ENCODE measurements at places on chromosomes 3 and 15.

GRCh38 chr15:70054884-70055387 is 42.8 kb downstream of the TLE3 start:
- DNase-seq: no peak

DNA sequence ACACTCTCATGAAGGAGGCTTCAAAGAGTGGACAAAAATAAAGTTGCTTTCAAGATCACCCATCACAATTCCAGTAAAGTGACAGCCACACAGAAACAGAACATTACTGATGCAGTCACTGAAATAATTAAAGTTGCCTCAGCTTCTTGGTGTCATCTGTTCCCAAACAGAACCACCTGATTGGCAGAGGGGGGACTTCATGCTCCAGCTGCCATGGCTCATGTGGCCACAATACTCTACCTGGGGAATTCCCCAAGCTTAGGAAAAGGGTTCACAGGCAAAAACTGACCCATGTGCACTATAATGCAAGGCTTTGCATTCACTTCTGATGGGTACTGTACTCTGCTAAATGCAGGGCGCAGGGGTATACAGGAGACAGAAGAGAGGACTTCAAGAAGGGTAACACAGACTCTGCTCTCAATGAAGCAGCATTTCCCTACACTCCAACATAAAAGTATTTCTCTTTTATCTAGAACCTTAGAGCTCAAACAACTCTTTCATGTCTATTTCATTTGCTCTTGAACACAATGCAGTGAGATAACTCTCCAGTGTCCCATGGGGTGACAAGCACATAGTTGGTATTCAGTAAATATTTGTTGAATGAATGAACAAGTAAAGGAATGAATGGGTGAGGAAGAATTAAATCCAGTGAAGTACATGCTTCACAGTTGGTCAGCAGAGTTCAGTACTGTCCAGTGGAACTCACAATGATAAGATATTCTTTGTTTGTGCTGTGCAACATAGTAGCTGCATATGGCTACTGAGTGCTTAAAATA is 8.6 kb upstream of the CTNNB1 start:
- DNase-seq: no peak

- DNase-seq: no peak
Observed at GRCh38 chr15:58554758-58555157, 123.0 kb downstream of the LIPC start.

DNA sequence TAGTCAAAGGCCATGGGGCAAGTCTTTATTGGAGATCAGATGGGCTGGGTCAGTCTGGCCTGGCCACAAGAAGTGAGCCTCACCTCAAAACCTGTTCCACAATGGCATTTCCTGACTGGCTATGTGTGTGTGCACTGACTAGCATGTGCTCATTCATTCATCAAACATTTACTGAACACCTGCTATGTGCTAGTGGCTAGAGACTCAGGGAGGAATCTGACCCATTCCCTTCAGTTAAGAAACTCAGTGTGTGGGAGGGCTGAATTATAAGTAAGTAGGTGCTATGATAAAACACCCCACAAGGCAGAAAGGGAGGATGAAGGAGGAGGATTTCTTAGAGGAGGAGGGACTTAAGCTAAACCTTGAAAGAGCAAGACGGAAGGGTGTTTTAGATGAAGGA is 5.4 kb upstream of the CGNL1 start:
- no peak for DNase-seq

GRCh38 chr3:63355809-63356208 is 77.7 kb downstream of the SYNPR start:
- DNase-seq: no peak

- DNase-seq: no peak
Observed at GRCh38 chr3:792630-793029, 300.2 kb upstream of the CNTN6 start.

DNA sequence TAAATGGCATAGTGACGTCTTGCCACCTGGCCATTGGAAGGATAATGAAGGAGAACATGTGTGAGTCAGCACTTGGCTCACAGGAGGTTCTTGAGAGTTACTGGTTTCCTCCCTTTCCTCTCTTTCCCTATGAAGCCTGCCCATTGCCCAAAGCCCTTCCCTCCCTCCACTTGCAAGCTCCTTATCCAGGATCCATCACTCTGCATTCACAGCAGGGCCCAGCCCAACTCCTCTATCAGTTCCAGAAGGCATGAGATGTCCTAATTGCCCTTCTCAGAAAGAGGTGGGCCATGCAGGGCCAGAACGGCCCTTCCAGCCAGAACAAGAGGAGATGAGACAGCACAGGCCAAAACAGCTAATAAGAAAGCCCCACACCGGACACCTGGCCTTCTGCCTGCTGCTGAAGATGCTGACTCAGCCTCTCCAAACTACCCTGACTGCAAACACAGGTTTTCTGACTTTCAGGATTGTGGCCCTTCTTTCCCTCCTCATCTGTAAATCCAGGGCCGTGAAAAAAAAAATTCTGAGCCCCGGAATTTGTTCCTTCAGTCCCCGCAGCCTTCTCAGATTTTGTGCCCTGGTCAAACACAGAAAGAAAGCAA is 29.7 kb downstream of the HAPLN3 start:
- DNase-seq: no peak

- DNase-seq: no peak
Observed at GRCh38 chr3:105040026-105040622, 326.6 kb upstream of the ALCAM start.

- DNase-seq: no peak
Observed at GRCh38 chr15:23589012-23589411, 23.5 kb downstream of the MKRN3 start.

- no peak for DNase-seq
Observed at GRCh38 chr15:90402223-90402622, 14.2 kb downstream of the IQGAP1 start.

DNA sequence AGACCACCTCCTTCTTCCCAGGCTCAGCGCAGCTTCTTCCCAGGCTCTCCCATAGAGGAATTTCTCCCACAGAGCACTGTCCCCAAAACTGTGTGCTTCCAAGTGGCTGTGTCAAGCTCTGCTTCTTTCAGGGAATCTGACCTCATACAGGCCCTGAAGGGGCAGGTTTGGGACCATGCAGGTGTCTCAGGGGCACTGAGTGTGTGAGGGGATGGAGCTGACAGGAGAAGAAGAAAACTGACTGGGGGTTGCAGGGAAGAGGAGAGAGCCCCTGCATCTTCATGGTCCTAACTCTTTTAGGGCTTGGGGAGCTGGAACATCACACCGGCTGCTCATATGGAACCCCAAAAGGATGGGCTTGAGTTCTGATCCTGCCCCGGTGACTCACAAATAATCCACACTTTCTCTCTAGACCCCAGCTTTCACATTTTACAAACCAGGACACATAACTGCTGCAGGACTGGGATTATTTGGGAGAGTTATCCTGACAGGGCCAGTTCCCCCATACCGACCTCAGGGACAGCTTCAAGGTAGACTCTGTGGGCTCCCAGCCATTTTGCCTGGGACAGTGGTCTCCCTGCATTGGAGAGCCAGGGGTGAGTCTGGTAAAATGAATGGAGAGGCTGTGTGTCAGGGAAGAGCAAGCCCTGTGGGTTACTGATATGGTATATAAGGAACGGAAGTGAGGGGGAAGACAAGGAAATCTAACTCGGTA is 316.1 kb downstream of the TLE3 start:
- no peak for DNase-seq

- no peak for DNase-seq
Observed at GRCh38 chr15:33742800-33743199, 225.5 kb upstream of the CHRM5 start.

- DNase-seq: no peak
Observed at GRCh38 chr3:13575459-13576061, 26.6 kb downstream of the FBLN2 start.

- no peak for DNase-seq
Observed at GRCh38 chr3:111604119-111604518, 9.0 kb upstream of the ZBED2 start.

GRCh38 chr3:65262548-65262947 is 574.7 kb upstream of the ADAMTS9 start:
- DNase-seq: no peak

GRCh38 chr15:81047928-81048327 is 47.2 kb downstream of the TLNRD1 start:
- DNase-seq: no peak
